Cortex of kidney (tissue), 1 donor: ENCODE measurements at places on chromosomes 7 and 10.

DNA sequence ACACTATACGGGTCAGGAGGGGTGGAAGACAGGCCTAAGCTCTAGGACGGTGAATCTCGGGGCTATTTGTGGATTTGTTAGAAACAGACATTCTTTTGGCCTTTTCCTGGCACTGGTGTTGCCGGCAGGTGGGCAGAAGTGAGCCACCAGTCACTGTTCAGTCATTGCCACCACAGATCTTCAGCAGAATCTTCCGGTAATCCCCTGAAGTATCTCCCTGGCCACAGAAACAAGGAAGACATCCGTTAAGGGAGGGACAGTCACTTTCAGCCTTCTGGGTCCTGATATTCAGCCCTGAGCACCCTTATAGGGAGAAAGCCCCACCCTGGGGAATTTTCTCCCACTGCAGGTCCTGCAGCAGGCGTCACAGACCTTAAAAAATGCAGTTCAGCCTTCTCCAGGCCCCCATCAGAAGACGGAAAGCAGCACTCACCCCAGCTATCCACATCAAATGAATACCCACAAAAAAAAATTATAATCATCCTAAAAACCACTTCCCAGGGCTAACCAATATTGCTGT lies 23.2 kb downstream of the PLAC9 start:
- DNase-seq: no peak

GRCh38 chr10:124142960-124143359 lies 49.6 kb upstream of the CHST15 start:
- DNase-seq: no peak

- no peak for DNase-seq
Observed at GRCh38 chr7:134532954-134533218, 5.5 kb downstream of the AKR1B10 start.

GRCh38 chr7:33932221-33932620 lies 26.9 kb downstream of the BMPER start:
- no peak for DNase-seq

- no peak for DNase-seq
Observed at GRCh38 chr7:39949971-39950472, at the start of gene CDK13. TSS of gene CDK13 (plus strand) at chr7:39950256. CDS start at chr7:39950642, 386 bp downstream.

DNA sequence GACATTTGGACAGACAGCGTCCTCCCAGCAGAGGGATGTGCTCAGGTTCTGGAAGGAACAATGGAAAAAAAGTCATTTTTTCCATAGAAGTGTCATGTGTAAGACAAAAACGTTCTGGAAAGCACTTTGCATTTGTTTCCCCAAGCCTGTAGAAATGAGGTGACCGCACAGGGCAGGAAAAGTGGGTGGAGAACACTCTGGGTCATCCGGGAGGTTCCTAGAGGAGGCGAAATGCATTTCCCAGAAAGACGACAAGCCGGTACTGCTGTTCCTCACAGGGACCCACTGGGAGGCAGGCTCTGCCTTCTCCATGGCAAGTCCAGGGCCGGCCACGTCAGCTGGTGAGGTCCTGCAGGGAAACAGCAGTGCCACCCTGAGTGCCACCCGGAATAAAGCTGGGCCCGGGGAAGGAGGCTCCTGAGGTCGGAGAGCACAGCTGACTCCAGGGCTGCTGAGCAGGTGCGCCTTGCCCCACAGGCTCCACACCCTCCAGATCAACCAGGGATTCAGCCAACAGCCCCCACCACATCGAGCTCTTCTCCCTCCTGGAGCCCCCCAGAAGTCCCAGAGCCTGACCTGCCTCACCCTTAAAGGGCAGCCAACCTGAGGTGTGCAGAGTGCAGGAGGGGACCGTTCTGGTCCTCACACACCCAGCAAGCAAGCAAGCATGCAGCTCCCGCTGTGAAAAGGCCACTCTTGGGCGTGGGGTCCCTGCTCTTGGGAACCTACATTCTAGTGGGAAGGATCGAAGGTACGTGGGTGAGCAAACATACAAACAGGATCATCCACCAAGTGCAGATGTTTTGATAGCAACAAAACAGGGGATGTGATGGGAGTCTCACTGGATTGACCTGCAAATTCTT lies 28.8 kb upstream of the INPP5A start:
- DNase-seq: no peak

DNA sequence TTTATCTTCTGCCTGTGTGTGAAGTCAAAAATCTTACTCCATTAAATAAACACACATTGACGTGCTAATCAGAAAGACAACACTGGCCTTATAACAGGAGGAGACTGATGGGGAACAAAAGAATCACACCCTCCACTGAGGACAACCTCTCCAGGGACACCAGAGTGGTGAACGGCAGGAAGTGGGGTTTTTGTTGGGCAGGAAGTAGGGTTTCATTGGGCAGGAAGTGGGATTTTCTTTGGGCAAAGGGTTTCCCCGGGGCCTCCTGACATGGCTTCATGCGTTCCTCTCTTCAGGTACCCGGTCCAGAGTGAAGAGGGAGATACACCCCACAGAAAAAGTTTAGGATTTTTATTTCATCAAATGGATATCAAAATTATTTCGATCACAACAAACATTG lies 30.6 kb downstream of the ADARB2 start:
- DNase-seq: no peak

GRCh38 chr10:29630205-29631048 lies 4.3 kb downstream of the SVIL start:
- no peak for DNase-seq

- DNase-seq: no peak
Observed at GRCh38 chr10:90088024-90088317, 386.6 kb downstream of the KIF20B start.

GRCh38 chr10:8305876-8306652 lies 251.6 kb downstream of the GATA3 start:
- no peak for DNase-seq

- no peak for DNase-seq
Observed at GRCh38 chr7:143008007-143008901, 18.7 kb downstream of the OR9A2 start.

DNA sequence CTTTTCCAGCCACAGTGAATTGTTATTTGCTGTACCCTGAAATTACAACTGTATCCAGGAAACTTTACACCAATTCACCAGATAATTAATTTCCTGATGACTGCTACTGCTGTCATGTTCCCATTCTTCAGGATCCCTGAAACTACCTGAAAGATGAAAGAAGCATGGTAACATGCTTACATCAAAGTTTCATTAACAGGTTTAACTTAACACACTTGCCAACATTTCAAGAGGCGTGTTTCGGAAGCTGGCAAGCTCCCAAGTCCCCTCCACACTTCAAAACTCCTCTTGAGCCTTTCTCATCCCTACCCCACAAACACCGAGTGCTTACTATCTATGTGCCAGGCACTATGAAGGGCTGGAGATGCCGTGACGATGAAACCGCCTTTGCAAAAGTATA lies 88.6 kb downstream of the MPP7 start:
- no peak for DNase-seq

DNA sequence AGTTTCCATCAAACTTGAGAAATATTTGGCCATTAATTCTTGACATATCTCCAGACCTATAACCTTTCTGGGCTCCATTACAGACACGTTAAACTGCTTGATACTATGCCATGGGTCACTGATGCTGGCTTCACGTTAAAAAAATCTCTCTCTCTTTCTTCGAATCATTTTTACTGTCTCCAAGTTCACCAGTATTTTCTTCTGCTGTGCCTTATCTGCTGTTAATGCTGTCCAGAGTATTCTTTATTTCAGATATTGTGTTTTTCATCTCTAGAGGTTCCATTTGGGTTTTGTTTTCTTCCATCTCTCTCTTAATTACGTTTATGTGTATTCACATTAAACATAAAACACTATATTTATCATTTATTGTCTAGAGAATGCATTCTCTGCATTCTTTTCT lies 12.8 kb upstream of the PRPF18 start:
- no peak for DNase-seq

DNA sequence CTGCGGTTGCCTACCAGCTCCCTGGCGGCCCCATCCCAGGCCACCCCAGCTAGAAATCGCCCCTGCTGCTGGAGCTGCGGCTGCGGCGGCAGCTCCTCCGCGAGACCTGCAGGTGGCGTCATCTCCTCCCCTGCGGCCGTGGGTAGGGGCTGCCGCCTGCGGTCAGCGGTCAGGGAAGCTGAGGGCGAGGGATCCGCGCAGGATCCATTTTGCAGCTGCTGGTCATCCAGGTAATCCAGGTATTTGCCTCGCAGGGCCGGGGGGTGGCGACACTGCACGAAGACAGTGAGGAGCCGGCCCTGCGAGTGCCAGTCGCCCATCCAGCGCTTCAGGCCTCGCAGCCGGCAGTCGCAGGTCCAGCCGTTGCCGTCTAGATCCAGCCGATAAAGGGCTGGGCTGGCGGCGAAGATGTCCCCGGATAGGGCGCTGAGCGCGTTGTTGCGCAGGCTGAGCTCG lies 1.5 kb downstream of the TRIL start:
- no peak for DNase-seq

DNA sequence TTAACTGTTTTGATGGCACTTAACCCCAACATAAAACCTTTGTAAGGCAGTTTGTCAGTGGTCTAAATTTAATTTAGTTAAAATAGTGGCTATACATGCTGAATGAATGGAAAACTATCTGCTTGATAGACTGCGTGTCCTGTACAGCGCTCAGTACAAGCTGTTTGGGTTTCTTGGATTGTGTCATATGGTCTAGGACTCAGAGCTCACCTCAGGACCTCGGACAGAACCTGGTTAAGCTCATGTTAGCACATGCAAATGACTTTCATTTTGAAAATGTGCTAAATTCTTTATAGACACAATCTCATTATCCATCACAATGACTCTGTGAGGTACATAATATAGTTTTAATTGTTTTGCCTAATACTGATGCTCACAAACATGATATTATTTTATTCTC lies 55.7 kb upstream of the RELN start:
- DNase-seq: no peak

DNA sequence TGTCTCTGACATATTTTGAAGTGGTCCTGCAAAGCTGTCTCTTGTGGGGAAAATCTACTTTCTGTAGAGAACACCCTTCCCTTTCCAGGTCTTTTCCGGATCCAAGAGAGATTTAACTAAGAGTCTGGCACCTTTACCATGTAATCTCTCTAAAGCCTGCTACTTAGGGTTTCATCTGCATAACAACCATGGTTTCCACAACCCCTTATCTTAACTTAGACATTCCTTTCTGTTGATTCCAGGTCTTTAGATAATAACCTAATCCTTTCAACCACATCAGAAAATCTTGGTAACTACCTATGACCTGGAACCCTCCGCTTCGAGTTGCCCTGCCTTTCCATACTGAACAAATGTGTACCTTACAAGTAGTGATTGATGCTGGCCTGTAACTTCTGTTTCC lies 243.6 kb upstream of the PTER start:
- DNase-seq: no peak

DNA sequence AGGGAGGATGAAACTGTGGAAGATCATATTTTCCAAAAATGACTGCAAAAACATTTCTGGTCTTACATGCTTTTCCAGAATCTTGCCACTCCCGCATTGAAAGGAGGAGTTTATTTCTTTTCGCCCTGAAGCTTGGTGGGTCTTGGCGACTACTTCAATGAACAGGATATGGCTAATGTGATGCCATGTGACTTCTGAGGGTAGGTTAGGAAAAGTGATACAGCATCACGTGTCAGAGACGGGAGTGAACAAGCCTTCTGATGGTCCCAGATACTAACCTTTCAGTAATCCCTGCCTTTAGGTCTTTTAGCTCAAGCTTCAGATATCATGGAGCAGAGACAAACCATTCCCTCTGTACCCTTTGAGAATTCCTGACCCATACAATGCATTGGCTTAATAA lies 192.2 kb upstream of the HPS1 start:
- DNase-seq: no peak

DNA sequence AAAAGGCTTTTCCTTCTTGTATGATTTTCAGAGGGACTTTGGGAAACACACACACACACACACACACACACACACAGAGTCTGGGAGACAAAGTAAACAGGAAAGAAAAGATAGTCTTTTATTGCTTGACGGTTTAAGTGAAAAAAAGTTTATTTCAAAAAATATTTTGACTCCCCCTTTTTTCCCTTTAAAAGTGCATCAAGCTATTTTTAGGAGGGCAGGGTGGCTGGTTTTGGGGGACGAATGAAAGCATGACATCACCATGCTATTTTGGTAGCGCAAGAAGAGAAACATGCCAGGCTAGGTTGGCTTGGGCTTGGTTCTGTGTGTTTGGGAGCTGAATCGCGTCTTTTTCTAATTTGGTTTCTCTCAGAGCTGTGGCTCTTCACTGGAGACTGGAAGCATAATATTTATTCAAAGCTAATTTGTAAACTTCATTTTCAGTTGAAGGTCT lies 129.2 kb downstream of the BAMBI start:
- DNase-seq: no peak

- DNase-seq: no peak
Observed at GRCh38 chr10:72126184-72126871, 38.0 kb upstream of the SPOCK2 start.

- DNase-seq: no peak
Observed at GRCh38 chr10:4215485-4215884, 430.5 kb upstream of the KLF6 start.

DNA sequence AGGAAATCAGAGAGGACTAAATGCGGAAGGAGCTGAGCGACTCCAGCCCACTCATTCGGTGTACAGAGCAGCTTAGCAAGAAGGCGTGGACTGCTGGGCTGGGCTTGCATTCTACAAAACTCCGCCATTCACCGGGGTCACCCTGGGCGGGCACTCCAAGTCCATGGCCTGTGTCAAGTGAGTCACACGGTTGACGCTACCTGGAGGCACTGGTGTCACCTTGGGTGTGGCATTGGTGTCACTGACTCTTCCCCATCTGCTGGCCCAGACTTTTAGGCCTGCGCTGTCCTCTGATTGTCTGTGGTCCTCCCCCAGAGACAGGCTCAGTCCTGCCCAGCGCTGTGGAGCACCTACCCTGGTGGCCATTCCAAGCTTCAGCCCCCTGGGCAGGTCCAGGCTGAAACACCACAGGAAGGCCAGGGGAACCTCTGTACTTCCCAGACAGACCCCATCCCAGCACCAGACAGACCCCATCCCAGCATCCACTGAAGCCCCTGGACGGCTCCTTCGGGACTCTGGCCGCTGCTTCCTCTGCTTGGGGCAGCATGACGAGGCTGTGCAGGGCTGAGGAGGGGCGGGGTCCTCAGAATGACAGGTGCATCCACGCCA lies 30.6 kb upstream of the CNPY1 start:
- DNase-seq: no peak

DNA sequence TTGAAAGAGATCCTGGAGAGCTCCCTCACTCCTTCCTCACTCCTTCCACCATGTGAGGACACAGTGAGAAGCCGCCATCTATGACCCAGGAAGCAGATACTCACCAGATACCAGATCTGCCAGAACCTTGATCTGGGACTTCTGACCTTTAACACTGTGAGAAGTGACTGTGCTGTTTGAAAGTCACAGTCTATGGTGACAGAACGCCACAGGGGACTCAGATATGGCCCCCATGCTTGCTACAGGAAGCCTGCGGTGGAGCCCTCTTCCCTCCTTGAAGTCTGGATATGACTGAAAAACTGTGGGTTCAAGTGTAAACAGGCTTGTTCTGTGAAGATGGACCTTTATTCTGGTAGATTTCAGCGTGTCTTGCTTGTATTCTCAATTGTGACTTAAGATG lies 297.8 kb downstream of the KLF6 start:
- DNase-seq: no peak

DNA sequence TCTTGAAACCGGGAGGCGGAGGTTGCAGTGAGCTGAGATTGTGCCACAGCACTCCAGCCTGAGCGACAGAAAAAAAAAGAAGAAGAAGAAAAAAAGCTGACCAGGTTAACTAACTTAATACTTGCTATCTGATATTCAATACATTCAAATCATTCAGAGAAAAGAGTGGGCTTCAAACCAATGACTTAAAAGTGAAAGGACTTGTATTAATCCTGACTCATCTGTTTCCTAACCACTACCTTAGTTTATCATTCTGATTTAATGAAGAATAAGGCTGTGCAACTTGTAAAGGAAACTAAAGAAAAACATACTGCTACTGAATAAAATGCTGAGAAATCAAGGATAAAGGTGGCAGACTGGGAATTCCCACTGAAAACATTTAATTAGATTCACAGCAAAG lies 128.4 kb downstream of the NRBF2 start:
- no peak for DNase-seq
